NCI-H1417 treated with DMSO at 0.1 percent for 48 hours (cell line): ENCODE measurements at places on chromosomes 5 and 9.

DNA sequence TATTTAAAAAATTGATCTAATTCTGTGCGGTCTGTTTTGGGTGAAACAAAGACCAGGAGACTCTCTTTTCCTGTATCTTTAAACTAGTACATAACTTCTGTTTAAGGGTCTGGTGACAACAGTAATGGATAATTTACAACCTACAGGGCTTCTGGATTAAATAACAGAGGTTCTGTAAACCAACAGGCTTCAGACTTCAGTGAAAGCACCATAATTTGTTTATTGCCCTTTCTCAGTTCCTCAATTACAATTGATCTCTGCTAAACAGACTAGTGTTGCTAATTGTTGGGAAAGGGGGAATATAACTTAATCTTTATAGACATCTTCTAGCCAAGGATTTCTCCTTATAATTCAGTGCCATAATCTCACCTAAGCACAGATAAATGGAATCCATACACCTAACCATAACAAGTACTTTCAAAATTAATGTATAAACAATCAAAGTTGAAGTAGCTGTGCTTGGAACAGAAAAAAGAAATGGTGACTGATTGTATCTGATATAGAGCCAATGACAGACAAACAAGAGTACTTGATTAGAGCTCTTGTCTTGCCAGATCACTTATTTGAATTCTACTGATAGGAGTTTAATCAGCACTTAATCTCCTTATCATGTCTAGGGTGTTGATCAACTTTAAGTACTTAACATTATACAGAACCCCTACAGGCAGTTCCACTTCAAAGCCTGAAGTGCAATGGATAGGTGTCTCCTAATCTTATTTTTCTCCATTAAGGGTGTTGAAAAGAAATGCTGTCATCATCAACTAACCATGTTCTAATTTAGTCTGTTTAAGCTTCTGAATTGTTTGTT is 536.0 kb downstream of the NR2F1-AS1 start:
- no peak for DNase-seq

DNA sequence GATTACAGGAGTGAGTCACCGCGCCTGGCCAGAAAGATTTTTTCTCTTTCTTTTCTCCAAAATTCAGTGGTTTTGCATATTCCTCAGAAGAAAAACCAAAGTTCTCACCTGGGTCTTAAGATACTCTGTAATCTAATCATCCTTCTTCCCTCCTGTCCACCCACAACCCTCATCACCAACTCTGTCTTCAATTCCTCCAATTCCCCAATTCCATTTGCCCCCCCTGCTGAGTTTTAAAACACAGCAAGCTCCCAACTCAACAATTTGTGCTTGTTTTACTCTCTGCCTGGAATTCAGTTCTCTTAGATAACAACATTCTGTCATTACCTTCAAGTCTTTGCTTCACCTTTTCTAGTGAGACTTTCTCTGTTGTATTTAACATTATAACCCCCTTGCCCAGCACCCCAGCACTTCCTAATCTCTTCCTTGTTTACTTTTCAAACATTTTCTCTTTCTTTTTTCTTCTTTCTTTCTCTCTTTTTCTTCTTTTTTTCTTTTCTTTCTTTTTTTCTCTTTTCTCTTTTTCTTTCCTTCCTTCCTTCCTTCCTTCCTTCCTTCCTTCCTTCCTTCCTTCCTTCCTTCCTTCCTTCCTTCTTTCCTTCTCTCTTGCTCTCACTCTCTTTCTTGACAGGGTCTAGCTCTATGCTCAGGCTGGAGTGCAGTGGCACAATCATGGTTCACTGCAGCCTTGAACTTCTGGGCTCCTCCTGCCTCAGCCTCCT is 7.8 kb downstream of the TEX48 start:
- DNase-seq, result no peak

DNA sequence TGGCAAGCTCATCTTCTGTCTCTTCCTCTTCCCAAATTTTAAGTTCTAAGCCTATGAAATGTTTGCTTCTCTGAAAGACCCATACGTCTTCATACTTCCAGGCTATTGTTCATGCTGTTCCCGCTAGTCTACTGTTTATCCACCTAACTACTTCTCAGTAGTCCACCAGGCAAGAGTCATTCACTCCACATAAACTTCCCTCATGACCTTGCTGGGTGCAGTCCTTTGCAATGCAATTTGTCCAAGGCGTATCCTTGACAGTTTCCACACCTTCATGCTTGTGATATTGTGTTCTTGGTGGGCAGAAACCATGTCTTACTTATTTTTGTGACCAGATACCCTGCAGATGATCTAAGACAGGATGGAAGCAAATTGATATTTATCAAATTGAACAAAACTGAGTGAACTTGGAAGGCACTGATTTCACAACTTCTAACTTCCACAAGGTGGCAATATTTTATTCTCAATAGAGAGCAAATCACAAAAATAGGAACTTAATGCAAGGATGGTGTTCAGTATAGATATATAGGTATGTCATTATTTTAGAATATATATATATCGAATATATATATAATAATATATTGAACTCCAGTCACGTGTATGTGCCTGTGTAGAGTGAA is 30.3 kb downstream of the TYRP1 start:
- no peak for DNase-seq

GRCh38 chr5:91277840-91278239 is 105.3 kb downstream of the ARRDC3 start:
- DNase-seq, result no peak

GRCh38 chr5:134005417-134006061 is 764 bp upstream of the VDAC1 start:
- DNase-seq, result no peak
